ENCODE measurements at places on chromosomes 12 and 14.

GRCh38 chr14:56585461-56586084, 6.0 kb downstream of the TMEM260 start:
- DNase-seq = no peak

DNA sequence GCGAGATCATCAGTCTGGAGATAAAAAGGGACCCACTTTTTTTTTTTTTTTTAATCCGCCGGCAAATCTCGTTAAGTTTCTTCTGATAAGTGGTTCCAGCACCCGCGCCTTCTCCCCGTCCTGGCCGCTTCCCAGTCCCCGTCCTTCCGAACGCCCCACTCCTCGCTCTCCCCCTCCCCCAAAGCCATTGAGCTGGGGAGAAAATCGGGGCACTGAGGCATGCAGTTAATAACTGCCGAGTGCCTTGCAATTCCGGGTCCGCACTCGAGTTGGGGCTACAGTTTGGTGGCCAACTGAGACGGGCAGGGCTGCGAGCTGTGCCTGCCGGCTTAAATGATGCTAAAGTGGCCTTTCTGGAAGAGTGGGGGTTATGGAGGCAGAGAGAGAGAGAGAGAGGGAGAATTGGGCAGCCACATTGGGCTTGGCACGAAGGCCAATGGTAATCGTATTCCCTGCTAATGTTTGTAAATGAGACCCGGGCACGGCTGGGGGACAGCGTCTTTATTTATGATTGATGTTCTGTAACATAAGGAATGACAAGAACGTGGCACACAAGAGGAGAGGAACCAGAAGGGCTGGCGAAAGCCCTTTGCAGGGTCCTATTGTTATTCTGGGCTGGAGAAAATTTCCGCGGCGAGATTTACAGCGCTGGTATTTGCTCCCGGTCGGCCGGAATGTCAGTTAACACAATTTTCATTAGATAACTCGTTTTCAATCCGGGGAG, 115.4 kb upstream of the MYL2 start:
- peak; percentile 52 for DNase-seq

DNA sequence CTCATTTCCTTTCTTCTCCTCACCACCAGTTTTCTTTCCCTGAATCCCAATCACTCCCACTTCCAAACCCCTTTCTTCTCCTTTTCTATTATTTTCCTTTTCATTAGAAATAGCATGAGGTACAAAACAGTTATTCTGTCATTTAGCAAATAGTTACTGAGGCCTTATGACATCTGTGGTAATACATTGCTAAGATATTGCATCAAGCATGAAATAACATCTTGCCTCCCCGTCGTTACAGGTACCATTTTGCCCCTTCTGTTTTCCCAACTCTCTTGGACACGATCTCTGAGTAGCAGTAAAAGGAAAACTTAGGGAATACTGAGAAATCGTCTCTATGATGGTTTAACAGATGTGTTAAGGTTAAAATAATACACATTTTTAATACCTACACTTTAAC, 175.8 kb upstream of the SOX5 start:
- no peak for DNase-seq

GRCh38 chr12:71958457-71958856, 19.8 kb downstream of the TPH2 start:
- no peak for DNase-seq

DNA sequence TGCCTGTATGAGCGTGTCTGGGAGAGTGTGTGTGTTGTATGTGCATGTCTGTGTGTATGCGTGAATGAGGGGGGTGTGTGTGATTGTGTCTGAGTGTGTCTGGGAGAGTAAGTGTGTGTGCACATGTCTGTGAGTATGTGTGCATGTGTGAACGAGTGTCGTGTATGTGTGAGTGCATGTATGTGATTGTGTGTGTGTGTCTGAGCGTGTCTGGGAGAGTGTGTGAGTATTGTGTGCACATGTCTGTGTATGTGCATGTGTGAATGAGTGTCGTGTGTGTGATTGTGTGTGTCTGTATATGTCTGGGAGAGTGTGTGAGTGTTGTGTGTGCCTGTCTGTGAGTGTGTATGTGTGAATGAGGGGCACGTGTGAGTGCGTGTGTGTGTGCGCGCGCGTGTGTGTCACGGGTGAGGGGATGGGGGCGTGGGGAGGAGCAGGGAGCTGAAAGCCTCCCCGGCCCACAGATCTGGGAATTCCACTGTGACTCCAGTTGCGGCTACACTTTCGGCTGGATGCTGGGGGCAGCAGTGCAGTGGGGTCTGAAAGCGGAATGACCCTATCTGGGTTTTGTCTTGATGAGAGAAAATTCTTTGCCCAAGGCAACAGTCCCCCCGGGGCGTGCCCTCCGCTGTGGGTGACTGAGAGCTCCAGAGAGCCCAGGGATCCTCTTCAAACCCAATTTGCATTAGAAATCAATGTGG, 138.1 kb upstream of the MED13L start:
- DNase-seq = no peak

DNA sequence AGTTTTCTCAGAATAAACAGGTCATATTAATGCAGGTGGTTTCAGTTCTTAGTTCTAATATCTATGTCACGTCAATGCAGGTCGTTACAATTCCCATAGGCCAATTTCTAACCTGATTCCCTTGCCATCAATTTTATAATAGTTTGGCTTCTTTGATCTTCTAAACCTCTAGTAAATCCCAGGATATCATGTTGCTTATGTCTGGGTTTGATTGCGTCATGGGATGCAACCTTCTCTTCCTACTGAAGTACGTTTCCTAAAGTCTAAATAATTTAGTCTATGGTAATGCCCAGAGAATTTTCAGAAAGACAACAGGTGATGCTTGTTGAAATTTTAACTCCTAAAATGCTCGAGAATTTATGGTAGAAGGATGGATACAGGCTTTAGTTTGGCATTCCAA, 19.2 kb downstream of the TAS2R7 start:
- no peak for DNase-seq

DNA sequence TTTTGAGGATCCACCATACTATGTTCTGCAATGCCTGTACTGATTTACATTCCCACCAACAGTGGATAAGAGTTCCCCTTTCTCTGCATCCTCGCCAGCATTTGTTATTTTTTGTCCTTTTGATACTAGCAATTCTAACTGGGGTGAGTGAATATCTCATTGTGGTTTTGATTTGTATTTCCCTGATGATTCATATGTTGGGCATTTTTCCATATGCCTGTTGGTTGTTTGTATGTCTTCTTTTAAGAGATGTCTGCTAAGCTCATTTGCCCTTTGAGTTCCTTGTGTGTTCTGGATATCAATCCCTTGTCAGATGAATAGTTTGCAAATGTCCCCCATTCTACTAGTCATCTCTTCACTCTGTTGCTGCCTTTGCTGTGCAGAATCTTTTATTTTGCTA, 49.0 kb upstream of the MSRB3 start:
- no peak for DNase-seq

- peak; percentile 16 for DNase-seq
These were observed 112.7 kb downstream of the DICER1 start for GRCh38 chr14:95044463-95045105.

DNA sequence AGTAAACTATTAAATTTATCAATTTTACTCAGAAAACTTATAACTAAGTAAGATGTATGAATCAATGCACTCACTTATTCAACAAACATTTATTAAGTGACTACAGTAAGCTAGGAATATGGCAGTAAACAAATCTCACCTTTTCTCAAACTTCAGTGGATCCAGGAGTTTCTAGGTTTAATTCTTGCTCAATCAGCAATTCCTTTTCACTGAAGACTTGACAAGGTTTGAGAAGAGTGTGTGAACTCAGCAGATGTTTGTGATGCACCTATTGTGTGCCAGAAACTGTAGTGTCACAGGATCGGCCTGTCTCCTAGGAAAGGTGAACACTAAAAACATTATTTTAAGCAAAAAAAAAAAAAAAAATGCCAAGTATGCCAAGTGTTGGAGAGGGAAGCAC, 167.8 kb downstream of the ALG10 start:
- no peak for DNase-seq

DNA sequence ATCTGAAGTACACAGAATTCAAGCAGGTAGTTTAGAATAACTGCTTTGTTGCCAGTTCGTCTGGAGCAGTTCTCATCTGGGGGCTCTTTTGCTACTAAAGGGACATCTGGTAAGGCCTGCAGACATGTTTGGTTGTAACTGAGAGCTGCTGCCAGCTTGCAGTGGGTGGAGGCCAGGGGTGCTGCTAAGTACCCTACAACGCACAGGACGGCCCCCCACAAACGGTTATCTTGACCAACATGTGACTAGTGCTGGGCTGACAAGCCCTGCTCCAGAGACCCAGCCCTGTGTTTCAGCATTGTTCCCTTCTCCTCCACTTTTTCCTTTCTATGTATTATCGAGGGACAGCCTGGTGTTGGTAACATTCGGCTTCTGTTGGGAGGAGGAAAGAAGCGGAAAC, 40.8 kb downstream of the FBXO21 start:
- DNase-seq = no peak

DNA sequence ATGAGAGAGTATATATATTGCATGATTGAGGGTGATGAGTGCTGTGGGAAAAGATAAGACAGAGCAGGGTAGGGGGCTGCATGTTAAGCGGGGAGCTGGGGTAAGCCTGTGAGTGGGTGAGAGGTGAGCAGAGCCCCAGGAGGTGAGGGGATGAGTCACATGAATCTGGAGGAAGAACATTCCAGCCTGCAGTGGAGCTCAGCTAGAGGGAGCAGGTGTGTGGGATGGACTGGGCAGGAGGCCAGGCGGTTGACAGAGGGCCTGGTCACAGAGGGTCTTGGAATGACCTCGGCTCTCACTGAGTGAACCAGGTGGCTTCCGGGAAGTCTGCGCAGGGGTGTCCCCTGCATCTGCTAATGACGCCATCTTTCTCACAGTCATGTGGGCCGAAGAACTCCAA, 44.4 kb downstream of the GIT2 start:
- DNase-seq = no peak

DNA sequence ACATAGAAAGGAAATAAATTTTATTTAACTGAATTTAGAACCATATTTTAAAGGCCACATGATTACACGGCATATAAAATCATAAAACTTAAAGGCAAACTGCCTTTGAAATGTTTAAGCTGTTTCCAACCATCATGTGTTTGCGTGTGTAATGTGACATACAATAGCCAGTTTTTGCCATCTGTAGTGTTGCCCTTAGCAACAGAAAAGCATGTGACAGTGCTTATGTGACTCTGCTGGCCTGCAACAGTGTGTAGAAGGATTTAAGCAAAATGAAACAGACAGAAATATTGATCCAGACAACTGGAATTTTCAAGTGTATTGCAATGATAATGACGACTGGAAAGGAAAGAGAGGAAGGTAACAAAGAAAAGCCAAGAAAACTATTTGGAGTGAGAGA, 49.5 kb downstream of the TSPAN19 start:
- no peak for DNase-seq

- DNase-seq = no peak
These were observed 334.9 kb upstream of the SFSWAP start for GRCh38 chr12:131375972-131376345.
